IMR-90 (cell line): ENCODE measurements at places on chromosomes 3 and 15. TPM values are rescaled to one million over a fixed set of nuclear protein-coding genes. Genes with fewer than 3 reads are reported as not detected.

DNA sequence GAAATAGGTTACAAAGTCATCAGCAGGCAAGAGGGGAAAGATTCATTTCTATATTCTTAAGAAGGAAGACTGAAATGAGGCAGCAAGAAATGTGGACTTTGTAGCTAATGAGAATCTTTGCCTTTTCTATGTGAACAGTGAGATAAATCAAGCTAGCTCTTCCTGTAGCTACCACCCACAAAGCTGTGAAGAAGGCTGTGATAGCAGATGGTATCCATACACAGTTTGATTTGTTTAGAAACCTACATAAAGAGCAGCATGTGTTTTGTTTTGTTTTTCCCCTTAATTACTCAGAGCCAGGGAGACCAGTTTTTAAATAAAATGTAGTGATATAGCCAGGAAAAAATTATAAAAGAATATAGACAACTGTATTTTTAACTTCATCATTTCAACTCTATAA is 45.5 kb downstream of the TEX9 start:
- DNase-seq, result no peak

Gene PTPRG
- polyA plus RNA-seq, result 6.8 and 7.7 TPM in 2 replicates

- peak; percentile 59 for DNase-seq
These were observed 1003.9 kb upstream of the CFAP20DC start for GRCh38 chr3:60053526-60054265.

- DNase-seq, result no peak
These were observed 2.8 kb downstream of the FURIN start for GRCh38 chr15:90871139-90871715.

Gene ACOX2
- 26.8 and 32.9 TPM in 2 replicates for polyA plus RNA-seq

Gene TRIM42
- not detected in 2 replicates for polyA plus RNA-seq

- no peak for DNase-seq
These were observed 88.5 kb upstream of the MNS1 start for GRCh38 chr15:56553486-56553885.

DNA sequence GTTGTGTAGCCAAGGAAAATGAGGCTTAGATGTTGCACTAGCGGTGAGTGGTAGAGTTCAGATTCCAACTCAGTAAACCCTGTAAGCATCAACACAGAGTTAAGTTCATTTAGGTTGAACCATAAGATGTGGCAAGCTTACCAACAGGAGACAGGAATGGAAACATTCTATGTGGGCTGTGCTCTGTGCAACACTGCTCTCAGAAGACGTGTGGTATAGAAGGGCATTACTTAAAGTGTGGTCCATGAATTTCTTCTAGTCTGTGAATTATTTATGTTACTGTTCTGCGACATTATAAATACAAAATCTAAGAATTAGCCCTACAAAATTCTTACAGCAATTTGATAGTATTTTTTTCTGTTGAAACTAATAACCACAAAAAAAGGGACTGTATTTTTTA is 213.3 kb downstream of the GRM7 start:
- no peak for DNase-seq

- no peak for DNase-seq
These were observed 383.9 kb upstream of the DPH6 start for GRCh38 chr15:35929740-35930444.

- no peak for DNase-seq
These were observed 1000.9 kb downstream of the TUSC7 start for GRCh38 chr3:117710501-117710900.

GRCh38 chr3:120640231-120640630 is 41.8 kb downstream of the HGD start:
- no peak for DNase-seq

GRCh38 chr3:111107662-111108035 is 36.0 kb downstream of the NECTIN3 start:
- no peak for DNase-seq

DNA sequence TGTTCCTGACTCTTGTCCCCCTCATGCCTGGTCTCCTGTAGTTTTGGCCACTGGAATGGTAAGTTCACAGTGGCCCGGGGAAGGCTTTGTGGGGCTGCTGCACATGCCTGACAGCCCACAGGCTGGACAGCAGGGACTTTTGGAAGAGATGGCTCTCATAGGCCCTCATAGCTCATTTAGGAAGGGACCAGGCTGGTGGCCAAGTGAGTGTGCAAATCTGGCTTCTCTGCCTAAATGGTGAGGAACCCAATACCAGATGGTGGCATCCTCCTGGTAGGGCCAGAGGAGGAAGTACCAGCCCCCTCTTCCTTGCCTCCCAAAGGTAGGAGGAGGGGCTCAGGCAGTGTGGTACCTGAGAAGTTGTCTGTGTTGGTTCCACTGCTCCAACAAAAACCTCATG is 25.6 kb downstream of the ALPK3 start:
- DNase-seq, result no peak

DNA sequence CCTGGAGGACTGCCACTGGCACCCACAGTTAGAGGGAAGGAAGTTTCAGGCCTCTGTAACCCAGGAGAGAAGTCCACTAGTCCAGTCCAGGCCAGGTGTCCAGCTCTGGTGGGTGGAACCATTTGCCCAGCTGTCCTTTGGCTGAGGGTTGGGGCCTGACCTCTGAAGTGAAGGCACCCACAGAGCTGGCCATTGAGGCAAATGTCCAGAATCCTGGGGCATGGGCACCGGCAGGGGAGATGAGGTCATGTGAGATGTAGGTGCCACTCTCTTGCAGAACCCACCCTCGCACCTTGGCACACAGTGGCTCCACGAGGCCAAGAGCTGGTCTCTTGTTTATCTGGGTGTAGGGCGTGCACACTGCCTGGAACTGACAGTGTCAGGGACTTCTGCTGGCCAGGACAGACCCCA is 162.8 kb downstream of the SMAD6 start:
- no peak for DNase-seq

DNA sequence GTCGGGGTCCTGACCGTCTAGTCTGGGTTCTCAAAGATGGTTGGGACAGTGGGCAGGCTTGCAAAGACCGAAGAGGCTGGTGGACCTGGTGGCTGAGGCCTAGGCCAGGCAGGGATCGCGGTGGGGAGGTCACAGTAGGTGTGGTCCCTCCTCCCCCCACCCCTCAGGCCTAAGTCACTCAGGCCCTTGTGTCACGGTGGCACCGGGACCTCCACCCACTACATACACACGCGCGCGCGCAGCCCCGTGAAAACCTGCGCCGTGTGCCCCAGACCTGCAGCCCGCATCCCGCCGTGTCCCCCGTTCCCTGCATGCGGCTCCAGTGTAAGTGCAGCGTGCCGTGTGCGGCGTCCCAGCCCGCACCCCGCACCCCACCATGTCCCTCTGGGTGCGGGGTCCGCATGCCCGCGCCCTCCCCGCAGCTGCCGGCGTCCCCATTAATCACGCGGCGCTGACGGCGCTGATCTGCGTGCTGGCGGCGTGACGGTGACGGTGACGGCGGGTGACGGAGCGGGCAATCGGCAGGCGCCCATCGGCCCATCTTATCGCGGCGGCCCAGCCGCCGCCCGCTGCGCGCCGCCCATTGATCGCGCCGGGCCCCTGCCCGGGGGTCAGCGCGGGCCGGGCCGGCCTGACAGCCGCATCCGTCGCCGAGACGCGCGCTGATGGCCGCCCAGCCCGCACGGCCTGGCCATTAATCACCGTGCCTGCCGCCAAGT is 24.4 kb downstream of the SEC61A1 start:
- no peak for DNase-seq

Gene EPB42
- polyA plus RNA-seq, result not detected in 2 replicates

Gene GOLGA8R
- 0.46 and 1.4 TPM in 2 replicates for polyA plus RNA-seq

GRCh38 chr3:152200476-152201420 is 68.0 kb upstream of the MBNL1 start:
- no peak for DNase-seq

Gene LRRC57
- 7.4 and 11.3 TPM in 2 replicates for polyA plus RNA-seq

Gene NMB
- 3.8 and 5.1 TPM in 2 replicates for polyA plus RNA-seq

DNA sequence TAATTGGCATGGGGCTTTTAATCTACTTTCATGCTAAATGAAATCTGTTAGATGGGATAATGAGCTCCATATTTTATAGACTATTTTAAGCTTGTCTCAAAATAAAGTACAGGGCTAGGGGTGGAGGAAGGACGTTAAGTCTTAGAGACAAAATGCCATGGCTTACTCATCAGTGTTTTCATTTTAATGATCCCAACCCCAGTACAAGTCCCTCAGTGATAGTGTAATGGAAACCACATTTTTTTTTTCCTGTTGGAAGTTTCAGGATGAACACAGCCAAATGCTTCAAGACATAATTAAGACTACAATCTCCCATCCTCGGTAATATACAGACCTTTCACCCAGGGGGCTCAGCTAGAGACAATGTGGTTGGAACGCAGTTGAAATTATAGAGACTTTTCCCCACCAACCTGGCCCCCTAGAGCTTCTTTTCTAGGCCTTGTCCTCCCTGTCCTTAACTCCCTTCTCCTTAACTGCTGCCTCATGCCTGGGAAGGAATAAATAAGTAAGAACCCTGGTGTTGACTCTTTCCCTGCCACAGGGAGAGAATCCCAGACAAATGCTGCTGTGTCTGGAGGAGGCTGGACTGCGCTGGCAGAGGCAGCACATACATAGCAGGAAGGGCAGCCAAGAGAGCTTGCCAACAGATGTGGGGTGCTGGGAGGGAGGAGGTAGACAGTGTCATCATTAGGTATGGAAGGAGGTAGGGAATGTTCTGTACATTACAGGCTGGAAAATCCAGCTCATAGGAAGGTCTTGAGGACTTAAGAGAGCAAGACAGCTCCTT is 115.4 kb upstream of the ROPN1 start:
- DNase-seq, result no peak

DNA sequence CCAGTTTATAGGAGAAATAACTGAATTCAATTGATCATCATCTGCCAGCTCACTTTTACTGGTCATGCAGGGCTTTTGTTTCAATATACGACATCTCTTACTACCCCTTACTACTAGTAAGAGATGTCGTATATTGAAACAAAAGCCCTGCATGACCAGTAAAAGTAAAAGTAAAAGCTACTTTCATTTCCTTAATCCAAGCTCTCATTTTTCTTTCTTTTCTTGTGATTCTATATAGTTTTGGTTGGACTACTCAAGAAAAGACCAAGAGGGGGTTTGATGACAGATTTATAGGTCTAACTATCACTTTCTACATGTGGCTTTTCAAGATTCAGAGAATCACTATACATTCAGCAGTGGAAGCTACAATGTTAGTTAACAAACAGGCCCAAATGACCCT is 1237.3 kb downstream of the ROBO2 start:
- no peak for DNase-seq

DNA sequence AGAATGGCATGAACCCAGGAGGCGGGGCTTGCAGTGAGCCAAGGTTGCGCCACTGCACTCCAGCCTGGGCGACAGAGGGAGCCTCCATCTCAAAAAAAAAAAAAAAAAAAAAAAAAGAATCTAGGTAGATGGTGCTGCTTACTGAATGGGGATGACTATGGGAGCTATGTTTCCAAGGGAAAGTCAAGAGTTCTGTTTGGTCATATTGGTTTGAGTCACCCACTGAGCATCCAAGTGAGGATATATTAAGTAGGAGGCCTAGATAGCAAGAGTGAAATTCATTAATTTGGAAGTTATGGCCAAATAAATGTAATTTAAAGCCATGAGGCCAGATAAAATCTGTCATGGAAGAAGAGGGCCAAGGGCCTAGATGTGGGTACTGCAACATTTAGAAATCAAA is 9.0 kb upstream of the UACA start:
- peak; percentile 66 for DNase-seq
